ENCODE measurements at places on chromosomes 5 and 9.

- no peak for DNase-seq
Observed at GRCh38 chr9:126979461-126979860, 64.9 kb downstream of the RALGPS1 start.

- no peak for DNase-seq
Observed at GRCh38 chr9:108272349-108272899, 583.4 kb downstream of the ACTL7B start.

- DNase-seq: no peak
Observed at GRCh38 chr5:57420801-57421200, 61.8 kb downstream of the ACTBL2 start.

- no peak for DNase-seq
Observed at GRCh38 chr9:114327749-114328148, 1.9 kb upstream of the ORM2 start.

GRCh38 chr5:134561871-134562296 is 36.4 kb downstream of the JADE2 start:
- DNase-seq: no peak

DNA sequence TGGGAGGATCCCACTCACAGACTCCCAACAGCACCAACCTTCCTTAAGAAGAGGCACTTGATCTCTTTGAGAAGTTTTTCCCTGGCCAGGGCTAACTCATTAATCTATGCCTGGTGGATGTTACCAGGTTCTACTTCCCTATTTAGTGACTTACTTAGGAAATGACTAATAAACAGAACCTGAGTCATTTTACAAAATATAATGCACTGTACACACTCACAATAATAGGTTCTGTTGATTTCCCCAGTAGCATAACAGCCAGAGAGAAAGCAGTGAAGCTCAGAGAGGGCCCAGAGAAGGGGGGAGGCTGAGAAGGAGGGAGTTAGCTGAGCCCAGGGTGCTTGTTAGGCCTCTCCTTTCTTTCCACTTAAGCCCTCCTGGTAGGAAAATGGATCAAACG is 27.1 kb downstream of the FRMD3 start:
- no peak for DNase-seq

- DNase-seq: no peak
Observed at GRCh38 chr9:73575101-73576060, 423.7 kb downstream of the ANXA1 start.

DNA sequence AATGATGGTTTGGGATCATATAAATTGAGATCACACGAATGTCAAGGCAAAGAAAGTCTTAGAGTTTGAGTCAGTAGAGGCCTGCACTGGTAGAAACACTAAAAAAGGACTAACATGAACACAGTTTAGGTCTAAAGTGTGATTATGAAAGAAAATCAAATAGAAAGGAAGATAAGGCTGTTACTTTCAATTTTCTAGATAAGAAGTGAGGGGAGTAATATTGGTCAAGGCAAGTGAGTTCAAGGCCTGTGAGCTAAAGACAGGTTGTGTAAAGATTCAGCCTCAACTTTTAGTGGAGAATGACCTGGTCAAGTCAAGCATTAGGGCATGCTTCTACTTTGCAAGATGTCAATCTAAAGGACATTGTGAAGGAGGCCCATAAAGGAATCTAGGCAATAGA is 19.0 kb downstream of the VLDLR start:
- DNase-seq: no peak

- peak; percentile 27 for DNase-seq
Observed at GRCh38 chr5:134543820-134544614, 18.5 kb downstream of the JADE2 start.

GRCh38 chr5:105773241-105773640 is 1897.5 kb downstream of the EFNA5 start:
- no peak for DNase-seq

DNA sequence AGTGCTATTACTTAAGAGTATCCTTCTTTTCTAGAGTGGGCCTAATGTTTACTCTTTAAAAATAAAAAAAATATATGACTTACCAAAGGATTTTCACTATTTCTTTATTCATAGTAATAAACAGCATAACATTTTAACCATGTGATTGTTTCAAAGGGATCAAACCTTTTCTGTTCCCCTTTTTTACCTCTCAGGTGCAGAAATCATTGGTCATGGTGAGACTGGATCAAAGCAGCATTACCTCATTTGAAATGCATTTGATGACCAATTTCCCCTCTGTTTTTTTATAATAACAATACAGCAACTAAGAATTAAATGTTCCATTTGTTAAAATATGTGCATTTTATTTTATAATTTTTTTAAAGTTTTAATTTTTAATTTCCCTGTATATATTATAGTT is 598.0 kb upstream of the RGMB start:
- no peak for DNase-seq

DNA sequence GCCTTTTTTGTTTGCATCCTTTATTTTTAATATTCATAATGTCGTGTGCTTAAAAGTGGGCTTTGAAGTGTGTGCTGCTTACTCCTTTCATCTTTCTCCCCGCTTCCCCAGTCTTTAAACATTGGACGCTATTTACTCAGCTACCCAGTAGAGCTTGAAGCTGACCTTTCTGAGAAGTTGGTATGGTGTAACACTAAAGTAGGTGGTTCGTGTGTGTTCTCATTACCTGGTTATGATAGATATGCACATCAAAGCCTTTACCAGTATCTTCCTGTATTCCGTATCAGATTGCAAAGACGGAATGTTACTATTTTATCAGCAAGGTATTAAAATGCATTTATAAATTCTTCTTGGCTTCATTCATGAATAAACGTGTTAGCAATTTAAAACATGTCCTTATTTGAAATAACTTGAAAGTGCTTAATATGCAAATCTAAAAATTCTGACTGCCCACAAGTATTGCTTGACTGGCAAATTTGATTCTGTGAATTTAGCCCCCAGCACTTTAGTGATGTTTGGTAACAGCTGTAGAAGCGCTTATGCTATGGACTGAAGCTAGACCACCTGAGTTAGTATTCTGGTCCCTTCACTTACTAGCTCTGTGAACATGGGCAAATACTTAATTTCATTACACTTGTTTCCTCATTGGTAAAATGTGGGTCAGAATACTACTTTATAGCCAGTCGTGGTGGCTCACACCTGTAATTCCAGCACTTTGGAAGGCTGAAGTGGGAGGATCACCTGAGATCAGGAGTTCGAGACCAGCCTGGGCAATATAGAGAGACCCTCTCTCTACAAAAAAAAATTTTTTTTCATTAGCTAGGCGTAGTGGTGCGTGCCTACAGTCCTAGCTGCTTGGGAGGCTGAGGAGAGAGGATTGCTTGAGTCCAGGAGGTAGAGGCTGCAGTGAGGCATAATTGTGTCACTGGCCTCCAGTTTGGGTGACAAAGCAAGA is 1.7 kb downstream of the RRAGA start:
- no peak for DNase-seq

DNA sequence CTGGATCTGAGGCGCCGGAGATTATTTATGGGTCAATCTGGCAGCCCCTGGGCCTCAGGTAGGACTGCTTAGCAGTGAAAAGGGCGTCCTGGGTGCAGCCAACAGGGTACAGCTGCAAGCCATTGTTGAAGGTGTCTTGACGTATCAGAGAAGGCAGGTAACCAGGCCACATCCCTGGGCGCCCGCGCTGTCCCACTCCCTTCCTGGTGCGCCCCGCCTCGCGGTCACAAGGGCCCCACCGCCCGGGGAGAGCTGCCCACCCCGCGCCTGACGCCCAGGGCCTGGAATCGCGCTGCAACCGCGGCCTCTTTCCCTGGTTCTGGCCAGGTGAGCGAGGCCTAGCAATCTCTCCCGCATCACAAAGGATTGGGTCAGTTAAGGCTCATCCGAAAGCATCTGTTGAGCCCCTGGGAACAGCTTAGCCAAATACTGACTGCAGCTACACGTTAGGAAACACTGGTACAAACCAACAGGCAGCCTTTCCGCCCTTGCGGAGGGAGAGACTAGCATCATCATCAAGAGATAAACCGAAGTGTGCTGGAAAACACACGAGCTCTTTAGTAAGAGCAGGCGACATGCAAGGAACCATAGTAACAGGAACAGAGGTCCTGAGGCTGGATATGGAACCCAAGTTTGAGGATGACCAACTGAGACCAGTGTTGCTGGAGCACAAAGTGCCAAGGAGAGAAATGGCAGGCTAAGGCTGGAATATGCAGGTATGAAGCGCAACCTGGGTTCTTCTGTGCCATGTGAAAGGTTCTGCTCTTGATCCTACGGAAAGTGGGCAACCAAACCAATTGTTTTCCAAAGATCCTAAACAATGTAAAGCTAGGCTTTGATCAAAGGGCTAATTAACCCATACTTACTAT is 3.6 kb downstream of the RPS23 start:
- DNase-seq: no peak

- peak; percentile 10 for DNase-seq
Observed at GRCh38 chr9:120348951-120349429, 231.0 kb downstream of the CDK5RAP2 start.

DNA sequence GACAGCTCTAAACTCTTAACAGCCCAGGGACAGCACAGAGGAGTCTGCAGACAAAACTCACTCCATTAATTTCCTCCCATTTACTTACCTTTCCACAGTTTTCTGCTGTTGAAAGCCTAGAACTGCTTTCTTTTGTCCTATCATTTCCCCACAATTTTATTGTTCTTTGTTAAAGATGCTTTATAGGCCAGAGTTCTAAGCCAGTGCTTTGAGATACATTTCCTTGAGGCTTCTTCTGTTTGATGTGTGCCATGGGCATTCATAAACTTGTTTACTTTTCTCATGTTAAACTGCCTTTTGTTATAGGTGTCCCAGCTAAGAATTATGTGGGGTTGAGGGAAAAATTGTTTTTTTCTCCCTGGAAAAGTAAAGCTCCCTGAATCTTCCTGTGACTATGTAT is 25.9 kb upstream of the SUB1 start:
- DNase-seq: no peak

DNA sequence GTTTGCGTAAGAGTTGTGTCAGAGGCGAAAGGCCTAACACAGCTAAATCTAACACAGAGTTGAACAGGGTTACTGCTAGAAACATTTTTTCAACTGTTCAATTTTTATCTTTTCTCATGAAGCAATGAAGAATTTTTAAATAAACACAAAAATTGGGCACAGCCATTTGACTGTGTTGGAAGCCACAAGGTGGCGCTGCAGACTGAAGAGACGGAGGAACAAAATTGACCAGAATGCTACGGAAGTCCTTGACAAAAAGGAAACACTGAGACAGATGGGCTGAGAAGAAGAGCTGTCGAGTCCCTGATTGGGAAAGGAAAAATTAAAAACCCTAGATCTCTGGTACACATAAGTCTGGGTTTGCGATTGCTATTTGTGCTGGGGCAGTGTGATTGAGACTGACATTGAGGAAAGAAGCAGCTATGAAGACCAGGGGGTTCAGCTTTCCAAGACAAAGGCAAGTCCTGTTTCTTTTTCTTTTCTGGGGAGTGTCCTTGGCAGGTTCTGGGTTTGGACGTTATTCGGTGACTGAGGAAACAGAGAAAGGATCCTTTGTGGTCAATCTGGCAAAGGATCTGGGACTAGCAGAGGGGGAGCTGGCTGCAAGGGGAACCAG is at the start of gene PCDHB9:
PCDHB9 (plus strand) TSS at position 265 of the 616 bp plus-strand sequence; CDS start at position 423, 158 bp downstream.
- no peak for DNase-seq

DNA sequence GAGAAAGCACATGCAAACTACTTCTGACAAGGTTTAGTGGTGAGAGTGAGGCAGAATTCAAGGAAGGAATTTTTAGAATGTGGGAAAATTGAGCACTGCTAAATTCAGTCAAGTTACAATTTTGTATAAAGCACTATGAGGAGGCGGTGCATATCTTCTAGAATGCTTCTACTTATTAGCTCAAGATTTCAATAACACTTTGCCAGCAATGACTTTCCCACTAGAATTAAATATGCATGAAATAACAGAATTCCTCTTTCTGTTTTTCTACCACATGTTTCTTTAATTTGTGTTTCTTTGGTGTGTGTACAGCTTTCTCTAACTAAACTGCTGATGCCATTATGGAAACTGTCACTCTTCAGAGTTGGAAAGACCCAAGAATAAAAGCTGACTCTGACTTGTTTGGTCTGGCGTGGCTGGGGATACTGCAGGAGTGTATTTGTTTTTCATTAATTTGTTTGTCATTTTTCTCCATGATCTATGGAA is 163.5 kb downstream of the ARSB start:
- no peak for DNase-seq

- no peak for DNase-seq
Observed at GRCh38 chr9:10843151-10843550, 230.3 kb upstream of the PTPRD start.

GRCh38 chr5:112907166-112907631 is 14.8 kb downstream of the REEP5 start:
- DNase-seq: no peak

DNA sequence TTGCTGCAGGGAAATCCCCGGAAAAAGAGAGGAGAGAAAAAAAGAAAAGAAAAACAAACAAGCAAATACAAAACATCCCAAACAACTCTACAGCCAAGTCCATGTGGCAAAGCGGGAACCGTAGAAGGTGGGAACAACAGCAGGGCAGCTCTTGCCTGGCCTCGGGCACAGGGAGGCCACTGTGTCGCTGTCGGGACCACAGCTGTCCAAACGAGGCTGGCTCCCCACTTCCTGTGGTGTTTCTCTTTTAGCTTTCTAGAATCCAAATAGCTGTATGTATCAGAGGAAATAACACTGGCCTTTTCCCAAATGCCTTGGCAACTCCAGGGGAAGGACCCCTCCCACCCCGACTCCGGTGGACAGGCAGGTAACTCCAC is 41.6 kb upstream of the EQTN start:
- no peak for DNase-seq

GRCh38 chr5:91162534-91163381 is 220.4 kb downstream of the ARRDC3 start:
- DNase-seq: peak; percentile 78

DNA sequence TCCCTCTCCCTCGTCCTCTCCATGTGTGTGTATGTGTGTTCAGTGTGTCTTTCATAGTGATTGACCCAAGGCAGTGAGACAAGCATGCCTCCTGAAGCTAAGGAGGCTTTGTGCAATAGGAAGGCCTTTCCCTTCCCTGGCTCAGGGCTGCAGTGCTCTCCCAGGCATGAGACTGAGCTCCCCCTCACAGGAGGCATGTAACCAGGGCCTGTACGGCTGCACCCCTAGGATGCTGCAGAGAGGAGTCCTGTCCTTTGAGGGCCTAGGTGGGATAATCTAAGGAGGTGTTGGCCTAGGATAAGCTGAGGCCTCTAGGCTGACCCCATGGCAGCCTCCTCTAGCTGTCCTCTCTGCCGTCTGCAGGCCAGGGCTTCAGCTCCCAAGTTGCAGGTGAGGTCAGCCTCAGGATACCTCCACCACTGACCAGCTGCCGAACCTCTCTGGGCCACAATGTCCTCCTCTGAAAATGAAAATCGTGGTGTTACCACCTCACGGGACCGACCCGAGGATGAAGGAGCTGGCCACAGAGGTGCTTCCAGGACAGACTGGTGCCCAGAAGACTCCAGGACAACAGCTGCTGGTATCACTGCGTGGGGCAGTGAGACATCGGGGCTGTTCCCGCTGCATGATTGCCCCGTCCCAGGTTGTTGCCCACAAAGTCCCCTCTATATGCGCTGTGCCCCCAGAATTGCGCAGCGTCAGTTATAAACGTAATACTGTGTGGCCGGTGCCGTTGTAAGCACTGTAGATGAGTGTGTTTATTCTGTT is 129.6 kb downstream of the BARX1 start:
- no peak for DNase-seq
